Breast epithelium (tissue), 4 donors: ENCODE measurements at places on chromosomes 6 and 20. TPM values are rescaled to one million over a fixed set of nuclear protein-coding genes. Genes with fewer than 3 reads are reported as not detected.

- no peaks in the 10 kb centered on the region for H3K36me3 ChIP-seq
- no peaks in the 10 kb centered on the region for H3K4me1 ChIP-seq
- DNase-seq = no peak
- H3K27me3 ChIP-seq = no peaks in the 10 kb centered on the region
These were observed 2.4 kb downstream of the RHAG start for GRCh38 chr6:49634092-49634835.

DNA sequence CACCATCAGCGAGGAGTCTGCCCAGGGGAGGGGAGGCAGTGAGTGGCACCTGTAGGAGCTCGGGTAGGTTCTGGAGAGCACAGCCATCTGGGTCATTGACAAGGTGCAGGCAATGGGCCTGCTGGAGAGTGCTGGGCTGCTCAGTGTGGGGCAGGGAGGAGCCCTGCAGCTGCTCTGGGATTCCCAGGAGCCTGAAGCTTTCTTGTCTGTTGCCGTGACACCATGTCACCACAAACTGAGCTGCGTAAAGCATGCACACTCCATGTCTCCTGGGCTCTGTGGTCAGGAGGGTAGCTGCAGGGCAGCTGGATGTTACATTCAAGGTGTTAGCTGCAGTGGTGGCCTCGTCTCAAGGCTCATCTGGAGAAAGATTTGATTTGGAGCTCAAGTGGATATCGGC, 4.5 kb upstream of the SLC22A1 start:
- H3K27ac ChIP-seq = no peak overlapping the region
- H3K4me1 ChIP-seq = no peaks in the 10 kb centered on the region
- no peak overlapping the region for H3K4me3 ChIP-seq
- DNase-seq = no peak
- H3K27me3 ChIP-seq = no peaks in the 10 kb centered on the region

- H3K27ac ChIP-seq = peak overlapping the region; percentile 25
- no peaks in the 10 kb centered on the region for H3K27me3 ChIP-seq
- H3K4me3 ChIP-seq = no peak overlapping the region
- DNase-seq = no peak
- H3K36me3 ChIP-seq = no peaks in the 10 kb centered on the region
These were observed 62.0 kb upstream of the CD93 start for GRCh38 chr20:23147964-23148730.

DNA sequence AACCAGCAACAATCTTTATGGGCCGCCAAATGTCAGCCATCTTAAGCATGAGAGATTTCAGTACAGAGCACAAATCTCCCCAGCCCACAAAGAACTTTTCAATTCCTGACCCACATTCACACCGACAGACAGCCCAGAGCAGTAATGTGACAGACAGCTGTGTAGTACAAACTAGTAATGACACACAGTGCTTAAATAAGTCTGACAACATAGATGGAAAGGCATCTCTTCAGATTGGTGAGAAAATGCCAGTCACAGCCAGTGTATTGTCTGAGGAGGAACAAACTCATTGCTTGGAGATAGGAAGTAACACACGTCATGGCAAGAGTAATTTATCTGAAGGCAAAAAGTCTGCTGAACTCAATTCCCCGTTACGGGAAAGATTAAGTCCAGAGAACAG, 36.0 kb downstream of the KIZ start:
- H3K36me3 ChIP-seq = no peaks in the 10 kb centered on the region
- H3K4me1 ChIP-seq = no peaks in the 10 kb centered on the region
- H3K4me3 ChIP-seq = no peak overlapping the region
- no peak for DNase-seq
- H3K27me3 ChIP-seq = no peaks in the 10 kb centered on the region

DNA sequence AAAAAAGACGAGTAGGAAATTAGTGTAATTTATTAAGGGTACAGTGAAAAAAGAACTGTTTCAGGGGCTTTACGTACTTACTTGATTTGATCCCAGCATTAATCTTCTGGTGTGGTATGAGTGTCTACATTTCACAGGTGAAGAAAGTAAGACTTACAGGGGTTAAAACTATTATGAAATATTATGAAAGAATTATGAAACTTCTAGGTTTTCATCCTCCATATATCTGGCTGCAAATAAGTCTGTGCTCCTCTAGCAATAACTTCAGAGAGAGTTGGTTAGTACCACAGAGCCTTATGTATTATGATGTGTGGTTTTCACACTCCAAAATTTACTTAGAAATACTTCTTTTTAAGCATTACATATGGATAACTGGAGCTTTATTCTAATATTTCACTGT, 41.9 kb downstream of the ZFAND3 start:
- H3K27me3 ChIP-seq = no peaks in the 10 kb centered on the region
- H3K4me1 ChIP-seq = no peaks in the 10 kb centered on the region
- no peak overlapping the region for H3K27ac ChIP-seq
- DNase-seq = no peak
- H3K36me3 ChIP-seq = no peaks in the 10 kb centered on the region

The PLN gene
- 2.9 TPM for total RNA-seq

DNA sequence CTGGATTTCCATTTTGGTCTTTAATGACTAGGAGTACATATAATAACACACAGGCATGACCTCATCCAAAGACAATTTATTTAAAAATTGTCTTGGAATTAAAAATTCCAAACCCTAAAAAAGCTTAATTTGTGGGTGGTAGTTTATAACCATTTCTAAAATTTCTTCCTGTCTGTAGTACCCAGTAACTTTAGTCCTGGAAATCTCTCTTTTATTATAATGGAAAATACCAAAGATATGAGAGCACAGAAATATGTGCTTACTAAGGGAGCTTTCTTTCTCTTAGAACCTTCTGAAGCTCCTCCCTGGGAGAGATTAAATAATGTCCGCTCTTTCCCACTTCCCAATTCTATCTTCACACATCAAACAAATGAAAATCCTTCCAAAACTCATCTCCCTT, 70.5 kb upstream of the PRL start:
- peak overlapping the region; percentile 7 for H3K27ac ChIP-seq
- H3K36me3 ChIP-seq = no peaks in the 10 kb centered on the region
- peaks cover 7% of the 10 kb centered on the region for H3K4me1 ChIP-seq
- no peak for DNase-seq

- H3K4me1 ChIP-seq = no peaks in the 10 kb centered on the region
- no peak overlapping the region for H3K27ac ChIP-seq
- no peak for DNase-seq
These were observed 2.8 kb downstream of the SLC12A5 start for GRCh38 chr20:46031701-46032254.

The MLN gene
- not detected for total RNA-seq

The LHFPL5 gene
- not detected for total RNA-seq

GRCh38 chr6:3410385-3411360, 46.2 kb downstream of the SLC22A23 start:
- no peaks in the 10 kb centered on the region for H3K36me3 ChIP-seq
- H3K27me3 ChIP-seq = no peaks in the 10 kb centered on the region
- H3K27ac ChIP-seq = no peak overlapping the region
- no peaks in the 10 kb centered on the region for H3K4me1 ChIP-seq

DNA sequence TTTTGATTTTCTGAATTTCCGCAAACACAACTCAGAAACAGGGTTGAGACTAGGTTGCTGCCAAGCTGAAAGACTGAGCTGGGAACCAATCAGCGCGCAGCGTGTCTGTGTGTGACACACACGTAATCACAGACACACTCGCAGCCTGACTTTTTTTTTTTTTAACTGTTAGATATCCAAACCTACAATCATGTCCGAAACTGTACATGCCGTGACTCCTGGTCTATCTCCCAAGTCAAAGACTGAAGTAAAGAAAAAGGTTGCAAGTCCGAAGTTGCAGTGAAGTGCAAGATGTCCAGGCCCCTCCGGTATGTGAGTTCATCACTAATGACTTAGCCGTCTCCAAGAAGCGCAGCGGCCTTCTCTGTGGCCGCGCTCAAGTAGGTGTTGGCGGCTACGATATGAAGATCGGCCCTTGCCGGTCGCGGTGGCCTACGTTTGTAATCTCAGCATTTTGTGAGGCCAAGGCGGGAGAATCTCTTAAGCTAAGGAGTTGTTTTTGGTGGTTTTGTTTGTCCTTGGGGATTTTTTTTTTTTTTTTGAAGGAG, 108.2 kb downstream of the HFE start:
- H3K4me1 ChIP-seq = no peaks in the 10 kb centered on the region
- peak overlapping the region; percentile 33 for H3K4me3 ChIP-seq
- DNase-seq = peak; percentile 89
- H3K27me3 ChIP-seq = no peaks in the 10 kb centered on the region
- peak overlapping the region; percentile 90 for H3K27ac ChIP-seq
- H3K36me3 ChIP-seq = no peaks in the 10 kb centered on the region

DNA sequence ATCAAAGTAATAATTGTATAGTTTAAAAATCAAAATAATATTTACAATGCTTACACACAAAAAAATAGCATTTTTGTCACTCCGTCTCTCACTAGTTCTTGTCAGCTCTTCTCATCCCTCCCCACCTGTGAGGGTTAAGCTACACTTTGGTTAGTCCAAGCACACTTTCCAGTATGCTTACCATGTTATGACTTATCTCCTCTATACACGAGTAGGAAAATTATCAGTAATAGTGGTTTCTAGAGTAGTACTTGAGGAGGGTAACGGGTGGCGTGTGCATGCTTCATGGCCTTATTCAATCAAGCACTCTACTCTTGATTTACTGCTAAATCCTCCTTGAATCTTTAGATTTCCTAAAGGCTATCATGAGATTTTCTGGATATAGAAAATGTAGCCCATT, 443.7 kb downstream of the UTRN start:
- H3K27ac ChIP-seq = no peak overlapping the region
- DNase-seq = no peak
- no peak overlapping the region for H3K4me3 ChIP-seq
- H3K36me3 ChIP-seq = no peaks in the 10 kb centered on the region

DNA sequence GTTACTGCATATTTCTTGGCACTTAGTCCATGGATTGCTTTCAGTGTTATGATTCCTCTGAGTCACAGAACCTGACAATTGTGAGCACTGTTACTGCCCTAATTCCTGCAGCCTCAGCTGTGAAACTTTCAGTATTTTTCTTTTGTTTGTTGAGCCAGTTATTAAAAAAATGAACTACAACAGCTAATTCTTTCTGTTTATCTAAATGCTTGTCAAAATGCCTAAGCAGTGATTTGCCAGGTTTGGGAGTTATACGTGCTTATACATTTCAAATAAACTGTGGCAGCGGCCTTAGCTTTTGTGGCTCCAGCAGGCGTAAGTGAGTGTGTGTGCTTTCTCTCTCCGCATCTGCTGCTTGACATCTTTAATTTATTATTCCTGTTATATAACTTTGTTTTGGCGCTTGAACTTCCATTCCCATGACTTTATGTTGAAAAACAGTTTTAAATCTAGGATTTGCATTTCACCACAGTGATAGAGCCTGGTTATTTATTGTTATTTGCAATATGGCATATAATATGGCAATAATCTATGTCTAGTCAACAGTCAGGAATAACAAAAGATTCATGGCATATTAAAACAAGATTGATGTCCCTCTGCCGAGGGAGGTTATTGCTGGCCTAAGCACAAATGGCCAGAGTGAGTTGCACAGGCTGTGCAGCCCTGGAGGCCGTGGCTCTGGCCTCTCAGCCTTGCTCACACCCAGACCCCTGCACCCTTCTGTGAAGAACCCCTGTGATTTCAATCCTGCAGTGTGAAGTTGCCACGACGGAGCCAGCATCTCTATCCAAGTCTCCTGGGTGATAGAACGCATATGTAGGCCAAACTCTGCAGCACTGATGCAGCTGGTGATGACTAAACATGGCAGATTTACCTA, 303.4 kb downstream of the THBS2 start:
- H3K4me3 ChIP-seq = peak overlapping the region; percentile 2
- DNase-seq = no peak
- H3K27me3 ChIP-seq = no peaks in the 10 kb centered on the region
- H3K4me1 ChIP-seq = no peaks in the 10 kb centered on the region

The SH3BGRL2 gene
- total RNA-seq = 54.4 TPM

The GDAP1L1 gene
- total RNA-seq = not detected

DNA sequence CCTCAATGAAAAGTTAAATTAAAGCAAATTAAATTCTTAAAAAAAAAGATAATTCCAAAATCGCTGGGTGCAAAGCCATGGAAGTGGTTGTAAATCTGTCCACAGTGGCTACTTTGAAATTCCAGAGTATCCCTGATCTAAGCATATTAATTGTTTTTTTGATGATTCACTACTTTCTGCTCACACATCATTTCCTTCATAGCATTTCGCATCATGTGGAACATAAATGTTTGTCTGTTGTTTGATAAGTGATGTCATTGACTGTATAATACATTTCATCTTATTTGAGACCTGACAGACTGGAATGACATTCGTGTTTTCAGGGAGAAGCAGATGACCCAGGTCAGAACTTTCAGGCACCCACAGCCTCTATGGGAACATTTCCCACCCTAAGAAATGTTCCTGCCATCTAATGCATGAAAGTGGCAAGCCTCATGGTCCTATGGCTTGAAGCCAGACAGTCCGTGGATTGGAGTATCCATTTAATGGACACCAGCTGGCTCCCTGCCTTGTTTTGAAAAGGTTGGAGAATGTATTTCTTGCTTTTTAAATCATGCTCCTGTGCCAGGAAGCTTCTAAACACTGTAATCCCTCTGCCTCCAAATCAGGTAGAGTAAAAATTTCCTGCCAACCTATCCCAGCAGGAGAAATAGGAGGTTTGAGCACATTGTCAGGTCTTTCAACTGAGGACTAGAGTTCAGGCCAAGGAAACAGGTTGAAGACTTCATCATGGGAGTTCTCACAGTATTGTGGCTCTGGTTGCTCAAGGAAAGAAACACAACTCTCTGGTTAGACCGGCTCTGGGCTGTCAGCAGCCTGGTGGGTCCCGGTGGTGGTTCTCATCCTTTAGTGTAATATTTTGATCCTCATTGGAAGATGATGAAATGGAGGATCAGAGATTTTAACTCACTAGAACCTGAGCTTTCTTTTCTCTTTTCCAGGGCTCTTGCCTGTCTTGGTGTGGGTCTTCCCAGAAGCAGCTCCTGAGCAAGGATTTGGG, 157.9 kb downstream of the SLC24A3 start:
- no peaks in the 10 kb centered on the region for H3K36me3 ChIP-seq
- H3K27me3 ChIP-seq = no peaks in the 10 kb centered on the region
- no peak overlapping the region for H3K27ac ChIP-seq

DNA sequence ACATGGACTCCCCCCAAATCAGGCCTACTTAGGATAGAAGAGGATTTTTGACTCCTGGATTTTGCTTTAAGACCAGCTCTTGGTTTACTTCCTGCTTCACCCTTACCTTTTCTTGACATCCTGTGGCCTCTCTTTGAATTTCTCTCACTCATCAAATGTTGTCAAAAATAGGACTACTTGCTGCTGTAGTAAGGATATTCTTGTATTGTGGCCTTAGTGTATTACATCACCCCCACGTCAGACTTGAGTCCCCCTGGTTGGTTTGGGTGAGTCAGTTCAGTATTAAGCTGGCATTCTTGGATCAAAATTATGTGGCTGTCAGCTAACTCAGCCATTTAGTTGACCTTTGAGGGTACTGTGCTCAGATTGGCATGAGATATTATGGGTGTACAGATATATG, 1.1 kb downstream of the TPX2 start:
- H3K4me3 ChIP-seq = no peak overlapping the region
- H3K27ac ChIP-seq = no peak overlapping the region
- DNase-seq = no peak
- no peaks in the 10 kb centered on the region for H3K27me3 ChIP-seq
- no peaks in the 10 kb centered on the region for H3K36me3 ChIP-seq

- no peak for DNase-seq
- H3K4me3 ChIP-seq = no peak overlapping the region
These were observed 182.6 kb upstream of the NOX3 start for GRCh38 chr6:155638200-155638599.

GRCh38 chr6:43013097-43013842, 476 bp downstream of the MEA1 start:
- no peaks in the 10 kb centered on the region for H3K27me3 ChIP-seq
- H3K27ac ChIP-seq = peak overlapping the region; percentile 86
- H3K36me3 ChIP-seq = peaks cover 2% of the 10 kb centered on the region
- peaks cover 36% of the 10 kb centered on the region for H3K4me1 ChIP-seq
